ENCODE measurements at places on chromosomes 16 and 17.

- DNase-seq, result no peak
These were observed 91.9 kb downstream of the IRF8 start for GRCh38 chr16:85990861-85991301.

GRCh38 chr17:73039282-73039681 is 53.2 kb downstream of the SLC39A11 start:
- DNase-seq, result no peak

- DNase-seq, result no peak
These were observed 10.9 kb downstream of the COG4 start for GRCh38 chr16:70512456-70512855.

DNA sequence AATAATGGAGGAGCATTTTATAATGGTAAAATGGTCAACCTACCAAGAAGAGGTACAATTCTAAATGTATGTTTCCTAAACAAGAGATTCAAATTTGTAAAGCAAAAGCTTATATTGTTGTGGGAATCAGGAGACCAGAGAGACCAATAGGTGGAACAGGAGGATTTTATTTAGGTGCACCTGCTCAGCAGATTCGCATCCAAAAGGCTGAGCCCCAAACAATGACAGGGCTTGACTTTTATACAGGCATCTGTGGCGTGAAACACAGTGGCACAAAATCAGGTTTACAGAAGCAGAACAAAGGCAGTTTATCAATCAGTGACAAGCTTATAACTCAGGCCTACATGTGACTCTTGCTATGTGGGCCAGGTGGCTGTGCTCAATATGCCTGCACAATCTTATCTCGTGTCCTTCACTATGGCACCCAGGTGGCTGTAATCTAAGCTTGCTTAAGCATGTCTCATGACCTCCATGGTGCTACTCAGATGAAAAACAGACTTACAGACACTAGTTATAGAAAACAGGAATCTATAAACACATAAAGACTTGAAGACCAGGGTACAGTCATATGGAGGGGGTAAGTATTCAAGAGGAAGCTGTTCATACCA is 780.2 kb upstream of the CA10 start:
- no peak for DNase-seq

DNA sequence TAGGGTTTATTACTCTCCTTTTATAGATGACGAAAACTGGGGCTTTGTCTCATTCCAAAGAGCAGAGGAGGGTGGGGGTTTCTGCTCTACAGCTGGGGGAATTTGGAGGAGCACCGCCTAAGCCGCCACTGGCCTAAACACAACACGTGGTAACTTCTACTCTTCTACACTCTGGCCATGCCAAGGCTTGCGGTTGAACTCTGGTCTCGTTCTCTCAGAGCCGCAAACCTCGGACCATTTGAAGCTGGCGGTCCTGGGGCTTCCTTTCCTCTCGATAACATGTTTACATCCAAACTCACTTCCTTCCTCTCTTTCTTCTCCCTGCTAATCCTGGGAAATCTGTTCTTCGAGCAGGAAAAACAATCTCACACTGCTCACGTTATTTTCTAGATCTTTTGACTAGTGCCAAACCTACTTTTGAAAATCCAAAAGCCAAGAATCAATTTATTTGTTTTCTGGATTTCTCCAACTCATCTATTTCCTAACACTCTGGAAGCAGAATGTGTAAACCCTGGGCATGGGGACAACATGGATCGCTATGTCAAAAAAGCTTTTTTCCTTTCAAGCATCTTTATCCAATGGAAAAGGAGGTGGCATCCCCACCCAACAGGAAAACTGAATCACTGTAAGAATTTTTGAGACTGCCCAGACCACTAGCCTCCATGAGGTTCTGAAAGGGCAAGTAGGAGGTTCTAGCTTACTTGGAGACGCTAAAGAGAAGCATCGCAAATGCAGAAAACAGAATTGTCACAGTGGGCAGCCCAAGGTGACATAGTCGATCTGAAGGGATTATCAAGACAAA is 13.6 kb upstream of the EEF2K start:
- peak; percentile 88 for DNase-seq

DNA sequence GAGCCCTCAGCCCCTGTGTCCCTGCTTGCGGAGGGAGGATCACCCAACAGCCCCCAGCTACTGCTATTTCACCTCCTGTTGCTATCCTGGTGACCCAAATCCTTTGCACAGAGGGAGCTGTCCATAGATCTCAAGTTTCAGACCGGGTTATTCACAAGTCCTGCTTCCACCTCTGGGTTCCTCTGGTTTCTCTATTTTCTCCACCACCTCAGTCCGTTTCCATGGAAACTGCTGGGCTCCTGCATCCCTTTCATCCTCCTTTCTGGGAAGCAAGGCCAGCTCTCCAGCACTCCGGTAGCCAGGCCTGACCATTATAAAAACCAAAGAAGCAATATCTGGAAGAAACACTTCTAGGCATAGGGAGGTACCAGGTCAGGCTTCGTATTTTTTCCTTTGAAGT is 4.8 kb upstream of the CALB2 start:
- no peak for DNase-seq

- DNase-seq, result no peak
These were observed 43.8 kb downstream of the ZNRF1 start for GRCh38 chr16:75042426-75043174.

- no peak for DNase-seq
These were observed 84.4 kb upstream of the PLCG2 start for GRCh38 chr16:81694494-81695280.

DNA sequence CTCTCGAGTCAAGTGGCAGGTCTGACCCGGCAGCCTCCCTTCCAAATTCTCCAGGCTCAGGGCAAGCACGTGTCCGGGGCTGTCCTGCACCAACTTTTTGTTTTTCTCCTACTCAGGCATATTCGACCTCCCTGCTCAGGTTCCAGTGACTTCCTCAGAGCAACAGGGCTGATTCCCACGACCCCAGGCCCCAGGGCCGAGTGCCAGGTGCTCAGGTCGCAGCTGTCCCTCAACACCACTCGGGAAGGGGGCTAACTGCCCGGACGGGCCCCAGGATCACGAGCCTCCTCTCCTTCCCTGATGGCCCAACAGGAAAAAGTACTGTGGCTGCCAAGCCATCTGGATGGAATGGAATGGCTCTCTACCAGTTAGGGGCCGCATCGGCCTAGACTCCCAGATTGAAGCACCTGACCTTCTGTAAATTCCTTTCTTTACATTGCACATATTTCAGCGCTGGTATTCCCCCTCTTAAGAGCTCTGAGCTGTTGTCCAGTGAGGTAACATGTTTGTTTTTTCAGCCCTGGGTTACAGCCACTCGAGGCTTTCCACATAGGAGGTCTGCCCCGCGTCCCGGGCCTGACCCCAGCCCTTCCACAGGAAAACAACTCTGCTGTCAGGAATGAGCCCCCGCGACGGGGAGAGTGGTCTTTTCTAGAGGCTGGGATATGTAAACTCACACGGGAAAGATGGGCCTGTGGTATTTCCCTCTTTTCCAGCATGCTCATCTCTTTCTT is 25.0 kb downstream of the NXN start:
- no peak for DNase-seq

DNA sequence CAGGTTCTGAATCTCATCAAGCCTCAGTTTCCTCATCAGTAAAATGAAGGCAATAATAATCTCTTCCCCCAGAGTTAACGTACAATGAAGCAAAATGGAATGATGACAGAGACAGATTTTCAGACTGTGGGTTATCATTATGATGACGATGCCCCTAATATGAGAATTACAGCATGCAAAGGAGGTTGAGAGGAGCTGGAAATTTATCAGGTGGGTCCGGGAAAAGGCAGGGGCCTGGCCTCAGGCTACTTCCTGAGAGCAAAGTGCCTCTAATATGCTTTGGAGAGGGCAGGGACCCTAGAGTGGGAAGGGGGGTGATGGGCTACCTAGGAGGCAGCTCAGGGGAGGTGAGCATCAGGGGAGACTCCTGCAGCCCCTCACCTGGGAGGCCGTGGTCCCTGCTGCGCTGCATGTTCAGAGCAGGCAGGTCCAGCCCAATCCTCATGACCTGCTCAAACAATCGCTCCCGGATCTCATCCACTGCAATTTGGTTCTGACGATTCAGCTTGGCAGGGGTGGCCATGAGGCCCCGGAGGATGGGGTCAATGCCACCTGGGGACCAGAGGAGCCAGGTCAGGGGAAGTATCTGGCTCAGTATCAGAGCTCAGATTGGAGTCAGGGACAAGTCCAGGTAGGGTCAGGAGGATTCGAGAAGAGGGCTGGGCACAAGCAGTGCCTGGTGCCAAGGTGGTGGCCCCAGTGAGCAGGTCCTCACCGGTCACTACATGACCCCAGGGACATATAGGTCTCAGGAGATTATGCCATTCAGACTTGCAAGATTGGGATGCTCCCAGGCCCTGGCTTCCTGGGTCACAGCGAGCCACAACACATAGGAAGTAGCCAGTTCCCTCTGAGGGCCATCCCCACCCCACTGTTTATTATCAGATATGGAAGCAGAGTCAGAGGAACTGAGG is 8.1 kb downstream of the MPO start:
- DNase-seq, result no peak

DNA sequence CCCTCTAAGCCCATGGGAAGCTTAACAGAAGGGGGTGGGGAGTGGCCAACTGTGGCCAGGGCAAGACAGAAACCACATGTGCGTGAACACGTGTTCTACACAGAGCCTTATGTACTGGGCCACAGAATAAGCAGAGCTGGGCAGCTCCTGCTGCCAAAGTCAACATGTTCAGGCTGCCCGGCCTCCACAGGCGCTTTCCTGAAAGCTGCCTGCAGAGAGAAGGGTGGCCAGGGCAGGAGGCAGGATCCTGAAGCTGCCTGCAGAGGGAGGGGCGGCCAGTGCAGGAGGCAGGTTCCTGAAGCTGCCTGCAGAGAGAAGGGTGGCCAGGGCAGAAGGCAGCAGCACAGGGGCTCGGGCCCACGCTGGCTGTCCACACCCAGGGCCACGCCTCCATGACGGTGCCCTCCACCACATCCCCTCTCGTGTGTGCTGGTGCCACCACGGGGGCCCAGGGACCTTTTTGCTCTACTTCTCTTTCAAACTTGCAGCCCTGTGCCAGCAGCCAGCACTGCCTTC is 79.5 kb downstream of the ANKRD11 start:
- no peak for DNase-seq

- no peak for DNase-seq
These were observed 16.3 kb downstream of the SCN4A start for GRCh38 chr17:63956296-63956920.

DNA sequence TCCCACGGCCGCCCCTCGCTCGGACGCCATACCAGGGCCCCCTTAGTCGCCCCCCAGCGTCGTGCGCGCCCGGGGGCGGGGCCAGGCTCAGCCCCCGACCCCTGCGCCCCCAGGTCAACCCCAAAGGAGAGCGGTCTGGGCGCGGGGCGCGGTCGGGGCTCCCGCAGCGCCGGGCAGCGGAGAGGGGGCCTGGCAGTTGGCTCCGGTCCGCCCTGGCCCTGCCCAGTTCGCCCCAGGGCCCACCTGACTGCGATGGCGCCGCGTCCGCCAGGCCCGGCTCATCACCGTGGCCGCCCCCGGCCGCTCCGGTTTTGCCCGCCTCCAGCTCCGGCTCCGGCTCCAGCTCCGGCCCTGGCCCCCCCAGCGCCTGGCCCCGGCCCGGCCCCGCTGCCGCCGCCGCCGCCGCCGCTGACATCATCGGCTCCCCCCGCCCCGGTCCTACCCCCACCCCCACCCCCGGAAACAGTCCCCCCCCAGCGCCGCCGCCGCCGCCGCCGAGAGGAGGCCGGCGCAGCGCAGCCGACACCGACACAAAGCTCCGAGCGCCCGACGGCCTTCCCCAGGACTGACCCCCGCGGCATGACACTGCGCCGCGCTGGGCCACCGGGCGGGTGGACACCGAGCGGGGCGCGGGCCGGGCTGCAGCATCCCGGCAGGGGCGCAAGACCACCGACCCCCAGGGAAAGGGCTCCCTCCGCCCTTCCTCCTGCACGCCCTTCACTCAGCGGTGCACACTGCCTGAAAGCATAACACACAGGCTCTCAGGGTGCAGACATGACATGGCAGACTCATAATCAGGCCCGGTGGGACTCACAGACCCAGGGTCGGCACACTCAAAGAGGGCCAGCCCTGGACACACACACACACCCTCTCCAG is at the start of gene ZBTB4:
ZBTB4 (minus strand) TSS at position 419 of the 876 bp plus-strand sequence. CDS start 12,830 bp downstream, outside the sequence.
- DNase-seq, result peak; percentile 61

- DNase-seq, result no peak
These were observed 13.2 kb downstream of the IL34 start for GRCh38 chr16:70659546-70659945.

- DNase-seq, result no peak
These were observed 52.3 kb downstream of the CACNG1 start for GRCh38 chr17:67096609-67097008.

GRCh38 chr17:53278466-53278865 is 544.3 kb upstream of the KIF2B start:
- DNase-seq, result no peak

GRCh38 chr17:20284022-20284421 is 183.3 kb downstream of the LGALS9B start:
- DNase-seq, result no peak

GRCh38 chr17:27810211-27810901 is 10.0 kb upstream of the NOS2 start:
- DNase-seq, result peak; percentile 62

- peak; percentile 49 for DNase-seq
These were observed 15.1 kb downstream of the FAM117A start for GRCh38 chr17:49748791-49749190.

- no peak for DNase-seq
These were observed 30.9 kb downstream of the LRRC36 start for GRCh38 chr16:67357561-67357960.

GRCh38 chr17:55806745-55807495 is 56.1 kb downstream of the PCTP start:
- DNase-seq, result no peak

DNA sequence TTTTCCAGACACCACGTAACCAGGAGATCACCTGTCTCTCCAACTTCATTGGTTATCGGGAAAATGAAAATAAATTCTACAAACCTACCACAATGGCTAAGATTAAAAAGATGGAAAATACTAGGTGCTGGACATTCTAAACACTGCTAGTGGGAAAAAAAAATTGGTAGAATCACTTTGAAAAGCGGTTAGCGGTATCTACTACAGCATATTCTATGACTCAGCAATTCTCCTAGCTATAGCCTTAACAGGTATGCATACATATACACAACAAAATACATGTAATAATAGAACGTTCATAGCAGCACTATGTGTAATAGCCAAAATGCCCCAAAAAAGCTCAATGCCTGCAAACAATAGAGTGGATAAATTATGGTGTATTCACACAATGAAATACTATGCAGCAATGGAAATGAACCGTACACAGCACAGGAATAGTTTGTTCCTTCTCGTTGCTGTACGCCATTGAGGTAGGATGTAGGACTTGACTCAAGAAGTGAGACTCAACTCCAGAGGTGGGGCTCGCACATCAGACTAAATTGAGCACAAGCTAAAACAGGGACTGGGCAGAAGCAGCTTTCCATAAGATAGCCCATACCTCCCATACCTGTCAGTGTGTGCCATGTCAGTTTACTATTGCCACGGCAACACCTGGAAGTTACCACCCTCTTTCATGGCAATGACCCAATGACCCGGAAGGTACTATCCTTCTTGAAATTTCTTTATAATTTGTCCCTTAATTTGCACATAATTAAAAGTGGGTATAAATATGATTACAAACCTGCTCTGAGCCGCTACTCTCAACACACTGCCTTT is 44.8 kb downstream of the RNF157 start:
- DNase-seq, result no peak
